ENCODE measurements at places on chromosomes 2 and 18.

DNA sequence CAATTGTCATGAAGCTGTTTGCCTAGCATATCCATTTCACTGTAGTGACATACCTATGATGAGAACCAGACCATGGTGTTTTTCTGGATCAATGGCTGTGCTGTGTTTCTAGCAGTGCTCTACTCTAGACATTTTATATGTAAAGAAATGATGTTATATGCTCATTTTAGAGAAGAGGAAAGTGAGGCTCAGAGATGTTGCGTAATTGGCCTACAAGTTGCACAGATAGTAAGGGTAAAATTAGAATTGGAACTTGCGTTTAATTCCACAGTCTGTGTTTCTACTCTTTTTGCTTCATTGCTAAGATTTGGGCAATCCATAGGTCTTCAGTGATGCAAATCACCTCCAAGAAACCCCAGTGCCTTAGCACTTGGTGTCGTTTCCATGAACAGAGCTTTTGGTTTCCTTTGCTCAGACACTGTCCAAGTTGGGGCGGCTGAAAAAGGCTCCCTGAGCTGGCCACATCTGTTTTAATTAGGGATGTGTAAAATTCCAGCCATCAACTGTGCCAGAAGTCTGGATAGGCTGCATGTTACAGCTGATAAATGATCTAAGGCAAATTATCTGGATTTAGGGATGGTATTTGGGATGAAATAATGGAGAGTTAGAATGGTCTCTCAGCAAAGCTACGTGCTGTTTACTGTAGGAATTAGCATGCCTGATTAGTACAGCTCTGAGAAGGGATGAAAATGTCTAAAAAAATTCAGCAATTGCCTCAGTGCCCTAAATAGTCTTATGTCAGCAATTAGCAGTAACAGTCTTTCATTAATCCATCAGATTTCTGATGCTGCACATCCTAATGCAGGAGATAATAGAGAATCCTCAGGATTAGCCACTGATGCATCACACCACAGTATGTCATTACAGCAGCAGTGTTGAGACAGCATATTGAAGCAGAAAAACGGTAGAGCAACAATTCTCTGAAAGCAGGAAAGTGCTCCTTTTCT lies 65.3 kb downstream of the PTPRM start:
- DNase-seq, result no peak

GRCh38 chr18:7618891-7619442 lies 51.9 kb downstream of the PTPRM start:
- DNase-seq, result no peak

DNA sequence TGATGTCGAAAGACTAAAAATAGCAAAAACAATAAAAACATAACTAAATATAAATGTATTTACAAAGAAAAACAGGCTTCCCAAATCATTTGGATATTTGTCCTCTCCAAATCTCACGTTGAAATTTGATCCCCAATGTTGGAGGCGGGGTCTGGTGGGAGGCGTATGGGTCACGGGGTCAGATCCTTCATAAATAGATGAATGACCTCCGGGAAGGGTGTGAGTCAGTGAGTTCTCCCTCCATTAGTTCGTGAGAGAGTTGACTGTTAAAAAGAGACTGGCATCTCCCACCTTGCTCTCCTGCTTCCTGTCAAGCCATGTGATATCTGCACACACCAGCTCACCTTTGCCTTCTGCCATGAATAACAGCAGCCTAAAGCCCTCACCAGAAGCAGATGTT lies 703.0 kb downstream of the TMEM182 start:
- no peak for DNase-seq

GRCh38 chr2:18790509-18791171 lies 201.3 kb upstream of the NT5C1B start:
- no peak for DNase-seq

DNA sequence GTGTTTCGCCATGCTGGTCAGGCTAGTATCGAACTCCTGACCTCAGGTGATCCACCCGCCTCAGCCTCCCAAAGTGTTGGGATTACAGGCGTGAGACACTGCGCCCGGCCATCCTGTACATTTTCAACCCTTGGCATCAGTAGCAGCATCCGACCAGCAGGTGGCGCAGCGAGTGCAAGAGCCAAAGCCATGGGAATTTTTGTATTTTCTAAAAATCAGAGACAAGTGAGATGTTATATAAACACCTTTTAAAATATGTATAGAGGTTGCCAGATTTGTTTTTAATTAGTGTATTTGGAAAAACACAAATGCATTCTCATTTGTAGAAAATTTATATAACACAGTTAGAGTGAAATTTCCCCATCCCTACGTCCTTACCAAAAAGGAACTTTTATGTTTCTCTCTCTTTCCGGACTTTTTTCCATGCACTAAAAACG lies 36.8 kb downstream of the MOGAT1 start:
- no peak for DNase-seq
